COLO829 (cell line): ENCODE measurements at places on chromosomes 4 and X.

DNA sequence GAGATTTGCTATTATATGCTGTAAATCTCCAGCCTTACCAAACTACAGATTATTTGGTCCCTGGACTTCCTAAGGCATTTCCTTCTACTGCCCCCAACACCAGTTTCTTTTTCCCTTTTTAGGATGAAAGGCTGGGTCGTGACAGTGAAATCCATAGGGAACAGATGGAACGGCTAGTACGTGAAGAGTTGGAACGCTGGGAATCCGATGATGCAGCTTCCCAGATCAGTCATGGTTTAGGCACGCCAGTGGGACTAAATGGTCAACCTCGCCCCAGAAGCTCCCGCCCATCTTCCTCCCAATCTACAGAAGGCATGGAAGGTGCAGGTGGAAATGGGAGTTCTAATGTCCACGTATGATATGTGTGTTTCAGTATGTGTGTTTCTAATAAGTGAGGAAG lies 67.9 kb downstream of the PKD2 start:
- no peak for DNase-seq

DNA sequence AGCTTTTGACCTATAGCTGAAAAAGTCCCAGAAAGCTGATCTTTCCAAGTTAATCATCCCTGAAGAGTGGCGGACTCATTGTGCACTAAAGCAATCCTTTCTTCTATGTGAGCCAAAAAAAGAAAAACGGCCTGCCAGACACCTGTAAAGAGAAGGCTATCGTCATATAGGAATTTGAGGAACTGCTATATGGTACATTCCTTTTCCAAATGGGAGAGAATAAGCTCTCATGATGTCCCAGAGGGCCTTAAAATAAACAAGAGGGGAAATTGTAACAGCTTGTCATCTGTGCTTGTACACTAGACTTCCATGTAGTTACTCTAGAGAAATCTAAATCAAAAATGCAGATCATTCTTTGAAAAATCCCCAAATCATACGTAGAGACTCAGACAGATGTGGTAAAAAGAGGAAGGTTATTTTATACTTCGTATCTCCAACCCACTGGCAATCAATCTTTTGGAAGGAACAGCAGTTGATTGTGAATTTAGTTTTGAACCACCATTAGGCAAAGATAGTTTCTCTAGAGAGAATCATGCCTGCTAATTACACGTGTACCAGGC lies 26.1 kb downstream of the GPR174 start:
- DNase-seq = no peak

GRCh38 chr4:40916880-40917279 lies 167.1 kb downstream of the NSUN7 start:
- no peak for DNase-seq

- DNase-seq = peak; percentile 82
Observed at GRCh38 chrX:30659421-30659820, 6.2 kb downstream of the GK start.

GRCh38 chr4:82823062-82823461 lies 24.5 kb upstream of the SCD5 start:
- DNase-seq = no peak
